ENCODE measurements at places on chromosomes 3 and 15. TPM values are rescaled to one million over a fixed set of nuclear protein-coding genes. Genes with fewer than 3 reads are reported as not detected.

- DNase-seq = peak; percentile 59
Observed at GRCh38 chr3:150925751-150926201, 20.5 kb upstream of the MINDY4B start.

Gene ATOSA
- 7.4 TPM for polyA plus RNA-seq

Gene LRRIQ4
- polyA plus RNA-seq = not detected

DNA sequence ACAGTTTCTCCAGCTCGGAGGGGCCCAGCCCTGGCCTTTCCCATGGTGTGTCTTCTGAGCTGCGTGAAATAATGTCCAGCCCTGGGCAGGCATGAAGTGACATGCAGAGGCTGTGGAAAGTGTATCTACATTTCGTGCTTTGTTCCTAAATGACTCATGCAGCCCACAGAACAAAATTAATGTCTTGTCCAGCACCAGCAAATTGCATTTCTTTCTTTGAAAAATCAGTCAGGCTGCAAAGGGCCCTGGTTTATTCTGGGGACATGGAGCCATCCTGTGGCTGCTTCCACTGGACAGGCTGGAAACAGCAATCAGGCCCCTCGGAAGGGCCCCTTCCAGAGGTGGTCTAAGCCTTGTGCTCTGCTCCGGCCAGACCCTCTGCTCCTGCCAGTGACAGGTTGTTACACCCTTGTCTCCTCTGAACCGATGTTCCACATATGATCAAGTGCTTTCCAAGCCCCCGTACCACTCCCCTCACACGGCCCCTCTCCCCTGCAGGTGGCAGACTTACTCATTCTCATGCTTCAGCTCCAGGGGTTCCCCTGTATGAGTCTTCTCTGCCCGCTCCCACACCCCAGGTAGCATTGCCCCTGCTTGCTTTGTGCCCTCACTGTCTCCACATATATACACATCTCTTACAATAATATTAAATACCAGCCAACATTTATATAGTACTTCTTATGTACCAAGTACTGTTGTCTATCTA is 33.7 kb downstream of the CRYGS start:
- no peak for DNase-seq

GRCh38 chr3:82633319-82633718 is 871.9 kb upstream of the GBE1 start:
- no peak for DNase-seq

Gene FYTTD1
- polyA plus RNA-seq = 16.1 TPM

- DNase-seq = no peak
Observed at GRCh38 chr3:107512108-107512507, 10.7 kb upstream of the BBX start.

Gene NANOGP8
- not detected for polyA plus RNA-seq

- DNase-seq = no peak
Observed at GRCh38 chr15:89401631-89402517, 67.2 kb upstream of the POLG start.

- no peak for DNase-seq
Observed at GRCh38 chr3:154050766-154051165, 70.4 kb upstream of the ARHGEF26 start.

- no peak for DNase-seq
Observed at GRCh38 chr3:89101921-89102320, 5.5 kb upstream of the EPHA3 start.

Gene OGG1
- 30.9 TPM for polyA plus RNA-seq

Gene SLC15A2
- polyA plus RNA-seq = 0.10 TPM
